ENCODE measurements at places on chromosomes 11 and 22. TPM values are rescaled to one million over a fixed set of nuclear protein-coding genes. Genes with fewer than 3 reads are reported as not detected.

Gene ANGPTL5
- total RNA-seq, result not detected

Gene C11orf16
- total RNA-seq, result 0.15 TPM

Gene TBX10
- total RNA-seq, result not detected

- H3K27me3 ChIP-seq, result no peaks in the 10 kb centered on the region
- no peak overlapping the region for H3K4me3 ChIP-seq
- H3K36me3 ChIP-seq, result no peaks in the 10 kb centered on the region
Measured at GRCh38 chr11:31995032-31995431, 95.8 kb upstream of the RCN1 start.

DNA sequence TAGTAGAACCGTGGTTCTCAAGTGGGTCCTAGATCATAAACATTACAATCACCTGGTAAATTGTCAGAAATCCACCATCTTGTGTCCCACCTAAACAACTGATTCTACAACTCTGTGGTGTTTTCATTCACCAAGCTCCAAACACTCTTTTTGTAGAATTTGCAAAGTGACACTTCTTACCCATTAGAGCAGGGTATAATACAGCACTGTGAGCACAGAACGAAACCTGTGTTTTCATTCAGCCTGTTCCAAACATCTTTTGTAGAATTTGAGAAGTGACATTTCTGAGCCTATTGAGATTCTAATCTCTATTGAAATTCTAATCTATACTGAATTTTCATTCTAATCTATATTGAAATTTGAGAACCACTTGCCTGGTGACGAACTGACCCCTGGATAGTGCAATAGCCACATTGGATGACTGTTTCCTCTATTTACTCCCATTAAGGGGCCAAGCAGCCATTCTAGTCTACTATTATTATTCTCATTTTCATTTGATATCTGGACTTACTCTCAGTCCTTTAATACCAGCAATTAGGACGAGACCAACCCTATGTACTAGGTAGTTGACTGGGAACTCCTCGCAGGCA lies 616.6 kb downstream of the LRRC4C start:
- no peaks in the 10 kb centered on the region for H3K36me3 ChIP-seq
- no peaks in the 10 kb centered on the region for H3K4me1 ChIP-seq
- no peak overlapping the region for H3K27ac ChIP-seq
- H3K27me3 ChIP-seq, result no peaks in the 10 kb centered on the region
- no peak for DNase-seq
- no peak overlapping the region for H3K4me3 ChIP-seq

- no peak overlapping the region for H3K4me3 ChIP-seq
- no peak for DNase-seq
- no peaks in the 10 kb centered on the region for H3K4me1 ChIP-seq
- no peaks in the 10 kb centered on the region for H3K27me3 ChIP-seq
- no peaks in the 10 kb centered on the region for H3K36me3 ChIP-seq
Measured at GRCh38 chr11:134714021-134714656, 302.1 kb upstream of the B3GAT1 start.

DNA sequence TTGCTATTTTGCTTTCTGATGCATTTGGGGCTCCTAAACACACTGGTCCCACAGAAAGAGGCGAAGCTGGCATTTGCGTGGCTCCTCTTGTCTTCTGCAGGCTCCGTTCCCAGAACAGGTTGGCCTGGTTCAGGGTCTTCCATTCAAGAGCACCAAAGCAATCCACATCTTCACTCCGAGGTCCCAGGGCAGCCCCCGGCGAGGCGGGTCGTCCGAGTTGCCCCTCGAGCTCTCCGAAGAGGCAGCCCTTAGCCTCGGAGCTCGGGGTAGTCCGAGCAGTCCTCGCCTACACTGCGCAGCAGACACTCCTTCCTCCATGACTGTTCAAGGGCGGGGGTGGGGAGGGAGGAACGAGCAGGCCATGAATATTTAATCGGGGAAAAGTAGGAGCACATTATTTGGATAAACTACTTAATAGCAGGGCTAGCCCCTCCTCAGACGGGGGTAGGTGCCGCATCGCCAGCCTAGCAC lies 321.3 kb downstream of the BLID start:
- no peaks in the 10 kb centered on the region for H3K4me1 ChIP-seq
- H3K36me3 ChIP-seq, result peaks cover 24% of the 10 kb centered on the region
- DNase-seq, result peak; percentile 27
- H3K27ac ChIP-seq, result no peak overlapping the region
- H3K27me3 ChIP-seq, result no peaks in the 10 kb centered on the region
- no peak overlapping the region for H3K4me3 ChIP-seq

DNA sequence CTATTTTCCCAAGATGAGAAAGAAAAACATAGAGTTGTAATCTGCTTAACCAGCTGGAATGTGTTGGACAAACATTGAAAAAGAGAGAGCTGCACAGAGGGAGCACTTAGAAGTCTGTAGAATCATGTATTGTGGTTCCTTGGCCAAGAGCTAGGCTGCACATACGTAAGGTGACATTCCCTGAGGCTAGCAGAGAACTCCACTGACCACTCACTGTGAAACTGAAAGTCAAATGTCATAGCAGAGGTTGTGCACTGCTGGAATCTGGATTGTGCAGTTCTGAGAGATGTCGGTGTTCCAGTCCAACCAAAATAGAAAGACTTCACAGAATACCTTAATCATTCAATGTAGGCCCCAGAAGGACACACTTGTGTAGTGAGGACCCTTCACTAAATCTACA lies 772.8 kb upstream of the RAG2 start:
- no peak overlapping the region for H3K27ac ChIP-seq
- no peak for DNase-seq
- no peaks in the 10 kb centered on the region for H3K27me3 ChIP-seq

GRCh38 chr22:38981005-38981991 lies 849 bp upstream of the APOBEC3B start:
- DNase-seq, result peak; percentile 56
- no peaks in the 10 kb centered on the region for H3K27me3 ChIP-seq
- H3K4me1 ChIP-seq, result no peaks in the 10 kb centered on the region
- peaks cover 46% of the 10 kb centered on the region for H3K36me3 ChIP-seq
- no peak overlapping the region for H3K4me3 ChIP-seq
- no peak overlapping the region for H3K27ac ChIP-seq

DNA sequence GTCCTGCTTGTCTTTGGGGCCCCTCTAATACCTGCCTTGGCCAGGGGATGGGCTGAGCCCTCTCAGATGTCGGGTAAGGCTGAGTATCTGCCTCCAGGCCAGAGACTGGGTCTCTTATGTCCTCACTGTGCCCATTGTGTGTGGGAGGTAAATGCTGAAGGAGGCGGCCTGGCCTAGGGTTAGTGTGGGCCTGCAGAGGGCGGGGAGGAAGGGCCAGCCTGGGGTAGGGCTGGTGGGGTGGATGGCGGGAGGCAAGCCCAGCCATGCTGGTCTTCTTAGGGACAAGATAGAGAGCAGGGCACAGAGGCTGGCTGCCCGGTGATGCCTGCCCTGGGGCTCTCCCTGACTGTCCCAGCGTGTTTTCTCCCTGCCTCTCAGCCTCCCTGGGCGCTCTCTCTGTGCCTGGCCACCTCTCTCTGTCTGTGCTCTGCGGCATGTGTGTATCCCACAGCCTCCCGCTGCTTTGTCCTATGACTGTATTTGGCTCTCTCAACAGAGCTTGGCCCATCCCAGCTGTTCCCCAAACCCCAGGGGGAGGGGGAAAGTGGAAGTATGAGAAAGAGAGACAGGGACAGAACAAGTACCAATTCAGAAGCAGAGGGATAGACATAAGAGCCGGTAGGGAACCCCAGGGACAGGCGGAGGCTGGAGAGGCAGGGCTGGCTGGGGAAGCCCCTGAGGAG lies 57.0 kb downstream of the PDE2A start:
- no peaks in the 10 kb centered on the region for H3K27me3 ChIP-seq
- no peaks in the 10 kb centered on the region for H3K4me1 ChIP-seq
- H3K4me3 ChIP-seq, result no peak overlapping the region
- no peak overlapping the region for H3K27ac ChIP-seq

DNA sequence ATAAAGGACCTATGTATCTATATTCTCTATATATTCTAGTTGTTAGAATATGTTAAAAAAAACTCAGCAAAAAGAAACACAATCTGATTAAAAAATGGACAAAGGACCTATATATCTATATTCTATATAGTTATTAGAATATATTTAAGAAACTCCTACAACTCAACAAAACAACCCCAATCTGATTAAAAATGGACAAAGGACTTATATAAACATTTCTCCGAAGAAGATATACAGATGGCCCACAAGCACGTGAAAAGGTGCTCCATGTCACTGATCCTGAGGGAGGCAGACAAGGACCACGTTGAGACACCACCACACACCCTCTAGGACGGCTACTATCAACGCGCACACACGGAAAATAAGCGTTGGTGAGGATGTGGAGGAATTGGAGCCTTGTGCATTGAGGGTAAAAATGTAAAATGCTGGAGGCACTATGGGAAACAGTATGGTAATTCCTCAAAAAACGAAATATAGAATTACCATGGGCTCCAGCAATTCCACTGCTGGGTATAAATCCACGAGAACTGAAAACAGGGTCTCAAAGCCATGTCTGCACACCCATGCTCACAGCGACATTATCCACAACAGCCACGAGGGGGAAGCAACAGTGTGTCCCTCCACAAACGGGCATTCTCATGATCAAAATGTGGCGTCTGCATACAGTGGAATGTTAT lies 22.7 kb downstream of the YPEL1 start:
- H3K27ac ChIP-seq, result no peak overlapping the region
- peaks cover 10% of the 10 kb centered on the region for H3K36me3 ChIP-seq
- no peak overlapping the region for H3K4me3 ChIP-seq
- H3K27me3 ChIP-seq, result no peaks in the 10 kb centered on the region
- no peaks in the 10 kb centered on the region for H3K4me1 ChIP-seq

- peaks cover 42% of the 10 kb centered on the region for H3K36me3 ChIP-seq
- H3K4me1 ChIP-seq, result no peaks in the 10 kb centered on the region
- H3K27me3 ChIP-seq, result no peaks in the 10 kb centered on the region
- H3K4me3 ChIP-seq, result no peak overlapping the region
Measured at GRCh38 chr22:19404676-19405075, 26.9 kb downstream of the HIRA start.

Data from H9 (cell line).